CD14-positive monocyte (primary cell): ENCODE measurements at places on chromosomes 7 and 10.

DNA sequence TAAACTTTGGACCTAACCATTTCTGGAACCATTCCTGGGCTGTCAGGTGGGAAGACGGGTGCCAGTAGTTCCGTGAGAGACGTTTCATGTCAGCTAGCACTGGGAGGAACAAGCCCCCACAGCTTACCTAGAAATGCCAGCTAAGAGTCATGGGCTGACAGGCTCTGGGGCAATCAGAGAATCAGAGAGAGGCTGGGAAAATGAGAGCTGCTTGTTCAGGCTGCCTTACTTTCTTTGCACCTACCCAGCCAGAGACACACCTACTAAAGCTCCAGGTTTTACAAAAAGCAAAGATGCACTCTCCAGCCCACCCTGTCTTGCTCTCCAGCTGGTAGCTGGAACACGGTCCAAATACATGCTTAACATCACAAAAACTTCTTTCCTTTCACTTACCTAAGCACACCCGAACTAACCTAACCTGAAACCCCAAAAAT, 688 bp downstream of the PTN start:
- no peak for DNase-seq

DNA sequence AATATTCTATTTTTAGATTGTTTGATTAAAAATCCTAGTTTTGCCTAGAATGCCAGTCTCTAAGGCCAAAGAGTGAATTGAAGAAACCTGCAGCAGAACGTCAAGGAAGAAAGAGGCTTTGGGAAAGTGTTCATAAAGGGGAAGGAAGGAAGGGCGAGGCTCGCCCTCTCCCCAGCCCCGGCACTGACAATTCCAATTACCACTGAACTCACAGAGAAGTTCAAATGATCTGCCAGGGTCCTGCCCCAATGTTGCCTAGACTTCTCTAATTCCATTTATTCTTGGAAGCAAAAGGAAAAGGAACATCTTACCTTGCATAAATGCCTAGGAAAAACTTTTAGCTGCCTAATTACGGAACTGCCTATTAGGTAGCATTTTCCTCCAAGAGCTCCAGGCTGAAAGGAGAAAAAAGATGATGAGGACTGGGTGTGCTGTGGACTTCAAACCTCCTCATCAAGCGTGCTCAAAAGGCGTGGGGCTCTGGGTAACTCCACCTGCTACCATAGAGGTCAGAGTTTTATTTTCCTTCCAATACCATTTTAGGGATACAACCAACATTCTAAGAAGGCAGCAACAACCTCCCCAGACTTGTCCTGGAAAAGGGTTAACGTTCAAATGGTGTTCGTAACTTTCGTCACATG, 134.5 kb downstream of the PKD1L1 start:
- peak; percentile 20 for DNase-seq

GRCh38 chr10:34432589-34432988, 382.5 kb downstream of the PARD3 start:
- DNase-seq: no peak

GRCh38 chr10:110138197-110138812, 69.1 kb upstream of the MXI1 start:
- peak; percentile 86 for DNase-seq

GRCh38 chr10:103745341-103746247, 109.8 kb downstream of the SH3PXD2A start:
- DNase-seq: no peak

DNA sequence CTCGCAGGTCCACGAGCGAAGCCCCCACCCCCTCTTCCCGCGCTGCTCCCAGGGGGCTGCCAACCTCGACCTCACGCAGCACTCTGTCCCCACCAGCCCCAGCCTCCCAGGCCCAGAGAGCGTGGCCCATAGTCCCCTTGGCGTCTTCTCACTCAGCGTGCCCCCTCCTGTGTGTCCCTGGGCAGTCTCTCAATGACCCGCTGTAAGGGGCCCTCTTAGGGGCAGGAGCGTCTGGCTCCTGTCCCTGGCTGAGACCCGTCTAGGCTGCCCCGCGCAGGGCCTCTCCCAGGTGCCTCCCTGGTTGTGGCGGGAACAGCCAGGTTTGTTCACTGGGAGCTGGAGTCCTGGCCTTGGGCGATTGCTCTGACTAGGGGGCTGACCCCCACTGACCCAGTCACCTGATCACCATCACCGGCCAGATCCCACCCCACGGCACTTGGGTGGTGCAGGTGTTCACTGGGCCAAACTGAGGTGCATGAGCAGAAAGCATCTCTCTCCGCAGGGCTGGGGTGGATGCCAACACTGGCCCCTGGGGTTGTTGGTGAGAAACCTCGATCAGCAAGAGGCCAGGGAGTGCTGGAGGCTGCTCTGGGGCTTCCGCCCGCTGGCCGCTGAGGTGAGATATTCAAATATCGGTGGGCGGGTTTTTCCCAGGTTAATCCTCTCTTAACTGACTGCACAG, 12.6 kb upstream of the WDFY4 start:
- no peak for DNase-seq

DNA sequence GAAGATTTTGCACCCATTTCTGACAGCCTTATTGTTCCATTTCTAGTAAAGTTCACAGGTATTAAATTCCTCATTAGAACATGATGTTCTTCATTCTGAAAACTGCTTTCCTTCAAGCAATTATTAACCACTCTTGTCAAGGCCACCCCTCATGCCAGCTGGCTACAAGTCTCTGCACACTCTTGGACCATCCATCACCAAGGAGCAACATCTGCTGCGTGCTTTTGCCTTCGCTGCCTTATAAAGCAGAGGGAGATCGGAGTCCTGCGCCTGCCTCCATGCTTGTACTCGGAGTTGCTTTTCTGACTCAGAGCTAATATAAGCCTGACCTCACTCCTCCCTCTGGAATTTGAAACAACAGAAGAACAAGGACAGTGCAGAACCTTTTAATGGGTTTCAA, 529.9 kb upstream of the DPP6 start:
- DNase-seq: no peak

GRCh38 chr7:111750878-111751277, 188.6 kb upstream of the IMMP2L start:
- DNase-seq: no peak
